ENCODE measurements at places on chromosomes 3 and 15. TPM values are rescaled to one million over a fixed set of nuclear protein-coding genes. Genes with fewer than 3 reads are reported as not detected.

RTP3 gene
- polyA plus RNA-seq = not detected

ZNF662 gene
- 0.12 TPM for polyA plus RNA-seq

GNAT1 gene
- 0.05 TPM for polyA plus RNA-seq

ADGRG7 gene
- 0.07 TPM for polyA plus RNA-seq

TGM4 gene
- polyA plus RNA-seq = 1.6 TPM

SYNPR gene
- not detected for polyA plus RNA-seq

GOLGA6L4 gene
- 0.22 TPM for polyA plus RNA-seq

ITIH1 gene
- not detected for polyA plus RNA-seq

- DNase-seq = no peak
Measured at GRCh38 chr15:68508485-68509189, 70.2 kb upstream of the CORO2B start.

GRCh38 chr15:77738038-77738370, 105.3 kb upstream of the LINGO1 start:
- DNase-seq = no peak

DNA sequence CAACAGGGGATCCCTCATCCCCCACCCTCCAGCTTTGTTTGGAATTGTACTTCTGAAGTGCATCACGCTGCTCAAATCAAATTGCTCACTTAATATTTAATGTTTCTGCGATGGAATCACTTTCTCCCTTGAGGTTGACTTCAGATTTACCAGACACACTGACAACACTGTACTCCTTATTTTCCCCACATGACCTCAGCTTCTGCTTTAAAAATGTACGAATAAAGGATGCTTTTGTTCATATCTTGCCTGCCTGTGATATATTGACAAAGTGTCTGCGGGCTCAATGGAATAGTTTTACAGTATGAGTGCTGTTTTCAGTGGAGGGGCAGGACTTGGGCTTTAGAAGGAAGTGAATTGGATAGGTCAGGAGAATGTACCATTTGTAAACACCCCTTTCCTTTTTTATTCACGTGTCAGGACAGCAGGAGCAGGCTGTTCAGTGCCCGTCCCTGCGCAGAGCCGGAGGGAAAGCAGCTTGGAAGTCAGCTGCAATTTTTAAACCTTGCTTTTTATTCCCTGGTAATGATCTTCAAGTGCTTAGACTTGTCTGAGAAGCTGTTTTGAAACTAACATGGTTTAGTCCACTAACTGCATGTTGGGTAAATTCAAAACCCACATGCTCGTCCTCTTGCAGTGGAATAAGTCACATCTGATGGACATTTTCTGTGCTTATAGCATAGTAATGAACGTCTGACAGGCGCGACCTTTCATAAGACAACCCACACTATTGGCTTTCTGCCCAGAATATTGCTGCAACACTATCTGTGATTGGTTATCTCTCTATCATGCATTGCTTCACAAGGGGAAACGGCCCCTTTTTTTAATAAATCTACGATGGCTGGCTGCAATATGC, 29.9 kb downstream of the MBNL1 start:
- peak; percentile 89 for DNase-seq

DNA sequence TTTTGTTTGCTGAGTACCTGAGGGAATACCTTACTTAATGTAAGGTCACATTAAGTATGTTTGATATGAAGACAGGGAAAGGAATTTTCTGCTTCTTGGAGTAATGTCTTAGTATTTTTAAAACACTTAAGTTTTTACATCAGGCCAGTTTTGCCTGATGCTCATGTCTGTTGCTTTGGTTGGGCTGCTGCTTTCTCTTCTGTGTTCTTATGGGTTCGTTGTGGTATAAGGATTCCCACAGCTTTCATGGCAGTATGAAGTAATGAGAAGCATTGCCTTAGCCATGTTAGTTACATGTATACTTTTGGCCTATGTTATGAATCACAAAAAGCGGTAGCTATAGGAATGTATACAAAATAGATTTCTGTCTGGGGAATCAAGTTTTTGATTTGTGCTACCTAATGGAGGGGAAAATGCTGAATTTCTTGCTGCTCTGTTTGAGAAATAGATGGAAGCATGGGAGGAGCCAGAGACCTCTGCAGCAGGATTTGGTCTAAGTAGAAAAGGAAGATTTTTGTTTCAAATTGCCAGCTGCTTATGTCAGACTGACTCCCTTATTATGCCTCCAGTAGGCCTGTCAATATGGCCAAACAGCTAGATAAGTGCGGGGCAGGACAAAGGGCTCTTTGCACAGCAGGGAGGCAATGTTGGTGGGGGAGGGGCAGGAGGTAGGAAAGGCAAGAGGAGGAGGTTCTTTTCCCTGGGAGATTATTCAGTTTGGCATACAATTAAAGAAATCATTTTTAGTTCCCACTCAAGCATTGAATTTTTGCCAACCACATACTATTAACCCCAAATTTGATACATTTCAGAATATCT, 5.2 kb downstream of the SETD5 start:
- no peak for DNase-seq

GRCh38 chr3:81554388-81554787, 207.1 kb downstream of the GBE1 start:
- peak; percentile 11 for DNase-seq

DNA sequence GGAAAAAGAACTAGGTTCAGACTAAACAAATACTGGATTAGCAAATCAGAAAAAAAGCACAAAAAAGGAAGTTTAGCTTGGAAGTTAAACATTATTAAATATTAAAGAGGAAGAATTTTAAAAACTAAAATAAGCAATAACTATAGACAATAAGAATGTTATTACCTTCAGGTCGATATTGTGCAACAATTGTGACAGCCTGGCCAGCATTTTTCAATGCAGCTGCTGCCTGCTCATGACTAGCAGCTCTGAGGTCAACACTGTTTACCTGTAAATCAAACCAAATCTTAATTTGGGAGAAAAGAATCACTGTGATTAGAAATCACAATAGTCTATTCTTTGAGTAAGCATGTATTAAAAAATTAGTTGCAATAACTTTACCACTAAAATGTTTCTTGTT, 75.1 kb upstream of the MELTF start:
- DNase-seq = no peak

DNA sequence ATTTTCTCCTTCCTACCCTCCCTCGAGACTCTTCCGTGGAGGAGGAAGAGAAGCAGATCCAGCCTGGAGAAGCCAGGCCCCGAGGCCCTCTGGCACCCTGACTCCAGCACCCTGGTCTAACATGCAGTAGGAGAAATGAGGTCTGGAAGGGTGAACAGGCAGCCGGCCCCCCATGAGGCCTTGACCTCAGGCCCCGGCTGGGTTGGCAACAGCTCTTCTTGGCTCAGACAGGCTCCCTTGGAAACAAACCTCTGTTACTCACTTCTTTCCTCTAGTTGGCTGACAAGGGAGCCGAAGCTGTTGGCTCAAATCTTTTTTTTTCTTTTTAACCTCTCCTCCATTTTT, 73.4 kb downstream of the CPN2 start:
- DNase-seq = no peak

- DNase-seq = no peak
Measured at GRCh38 chr3:52226229-52226817, 878 bp upstream of the TLR9 start.

- DNase-seq = peak; percentile 13
Measured at GRCh38 chr3:169744366-169745054, 20.4 kb downstream of the TERC start.

- DNase-seq = no peak
Measured at GRCh38 chr3:152184971-152185686, 83.6 kb upstream of the MBNL1 start.

Measured in mammary epithelial cell (primary cell).